ENCODE measurements at places on chromosomes 13 and 19. TPM values are rescaled to one million over a fixed set of nuclear protein-coding genes. Genes with fewer than 3 reads are reported as not detected.
A peak's percentile ranks its signal among the peaks of the same experiment; 100 is the strongest.

GRCh38 chr19:41376241-41376997, at the start of gene TMEM91:
TMEM91 (plus strand) TSS chr19:41376533; CDS start chr19:41378310, 1,777 bp downstream.
- DNase-seq, result peak; percentile 68

DNA sequence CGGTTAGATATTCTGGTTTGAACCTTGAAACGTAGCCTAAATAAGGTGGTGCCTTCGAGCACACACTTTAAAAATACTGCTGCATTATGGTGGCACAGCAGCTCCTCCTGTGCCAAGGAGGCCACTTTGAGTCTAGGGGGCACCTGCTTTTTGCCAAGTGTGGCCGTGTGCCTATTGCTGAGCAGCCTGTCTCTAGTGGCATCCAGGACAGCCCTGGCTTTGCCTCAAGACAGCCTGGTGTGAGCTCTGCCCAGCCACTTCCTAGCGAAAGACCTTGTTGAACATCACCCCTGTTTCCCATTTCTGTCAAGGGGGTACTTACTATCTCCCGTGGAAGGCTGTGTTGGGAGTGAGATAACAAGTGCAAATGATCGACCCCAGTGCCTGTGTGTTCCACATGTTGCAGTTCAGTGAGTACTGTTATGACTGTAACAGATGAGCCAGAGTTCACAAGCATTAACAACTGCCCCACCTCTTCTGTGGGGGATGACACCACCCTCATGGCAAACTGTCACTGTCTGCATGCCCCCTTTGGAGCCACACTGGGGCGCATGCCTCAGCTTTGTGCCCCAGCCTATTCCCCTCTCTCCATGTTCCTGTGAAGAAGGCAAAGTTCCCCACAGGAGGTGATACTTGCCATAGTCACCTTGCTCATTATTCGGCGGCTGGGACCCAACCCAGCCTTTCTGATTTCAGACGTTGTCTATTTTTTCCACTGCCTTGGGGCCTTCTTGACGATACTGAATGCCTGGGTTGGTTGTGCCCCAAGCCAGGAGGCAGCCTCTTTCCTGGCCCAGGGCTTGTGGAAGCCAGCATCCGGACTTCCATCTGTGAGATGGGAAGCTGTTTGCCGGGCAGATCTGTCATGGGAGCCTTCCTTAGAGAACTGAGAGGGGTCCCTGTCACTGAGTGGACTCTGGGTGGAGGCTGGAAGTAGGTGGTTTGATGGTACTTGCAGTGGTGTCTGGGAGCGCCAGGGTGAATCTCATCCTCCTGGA, 5.4 kb downstream of the GATAD2A start:
- no peak for DNase-seq

DNA sequence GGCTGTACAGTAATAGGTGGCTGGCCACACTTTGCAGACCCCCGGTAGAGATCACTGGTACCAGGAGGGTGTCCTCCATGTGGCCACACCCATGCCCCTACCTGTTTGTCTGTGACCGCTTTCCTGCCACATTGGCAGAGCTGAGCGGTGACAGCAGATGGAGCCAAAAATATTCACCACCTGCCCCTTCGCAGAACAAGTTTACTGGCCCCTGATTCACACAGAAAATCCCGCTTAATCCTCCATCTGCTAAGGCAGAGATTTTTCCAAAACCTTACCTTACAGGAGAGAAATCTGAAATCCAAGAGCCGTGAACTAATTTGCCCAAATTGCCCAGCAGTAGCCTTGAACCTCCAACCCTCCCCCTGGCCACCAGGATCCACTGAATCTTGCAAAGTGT, 52.1 kb downstream of the MYO9B start:
- no peak for DNase-seq

DNA sequence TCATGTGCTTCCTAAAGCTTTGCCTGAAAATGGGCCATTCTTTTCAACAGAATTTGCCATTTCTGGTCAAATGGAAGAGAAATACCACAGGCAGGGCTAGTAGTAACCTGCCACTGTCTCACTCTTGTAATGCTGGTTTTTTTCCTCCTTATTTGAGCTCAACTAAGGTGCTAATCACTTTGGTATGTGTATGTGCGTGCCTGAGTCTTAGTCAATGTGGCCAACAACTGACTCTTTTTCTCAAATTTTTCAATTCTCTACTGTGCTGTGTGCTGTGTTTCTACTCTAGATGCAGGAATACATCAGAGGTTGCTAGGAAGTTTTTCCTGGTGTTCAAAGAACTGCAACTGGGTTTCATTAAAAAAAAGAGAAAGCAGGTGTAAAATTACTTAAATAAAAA, 870.2 kb downstream of the EFNB2 start:
- DNase-seq, result no peak

DNA sequence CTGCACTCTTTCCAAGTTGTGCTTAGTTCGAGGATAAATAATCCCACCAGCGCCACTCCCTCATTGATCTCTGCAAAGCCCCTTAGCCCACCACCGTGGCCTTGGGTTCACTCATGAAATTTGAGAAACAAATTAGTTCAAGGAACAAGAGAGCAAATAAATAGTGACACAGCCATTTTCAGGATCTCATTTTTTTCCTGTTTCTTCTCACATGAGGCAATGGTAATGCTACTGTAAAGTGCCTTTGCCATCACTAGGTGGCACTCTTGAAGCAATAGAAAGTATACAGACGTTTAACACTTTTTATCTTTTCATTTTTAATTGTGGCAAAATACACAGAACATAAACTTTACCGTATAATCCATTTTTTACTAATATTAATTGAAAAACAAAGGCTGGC, 76.8 kb upstream of the ZNF835 start:
- peak; percentile 34 for DNase-seq

DNA sequence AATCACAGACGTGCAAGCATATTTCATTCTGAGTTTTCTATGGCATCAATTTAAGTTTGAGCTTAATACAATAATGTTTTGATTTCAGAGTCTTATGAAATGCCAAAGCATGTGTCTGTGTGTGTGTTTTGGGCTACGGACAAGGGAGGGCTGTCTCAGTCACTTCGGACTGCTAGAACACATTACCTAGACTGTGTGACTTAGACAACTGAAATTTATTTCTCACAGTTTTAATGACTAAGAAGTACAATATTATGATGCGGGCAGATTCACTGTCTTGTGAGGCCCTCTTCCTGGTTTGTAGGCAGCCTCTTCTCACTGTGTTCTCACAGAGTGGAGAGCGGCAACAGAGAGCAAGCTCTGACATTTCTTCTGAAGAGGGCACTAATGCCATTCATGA, 1202.0 kb downstream of the EFNB2 start:
- DNase-seq, result no peak

- no peak for DNase-seq
Observed at GRCh38 chr13:84126671-84127171, 244.4 kb upstream of the SLITRK1 start.

DNA sequence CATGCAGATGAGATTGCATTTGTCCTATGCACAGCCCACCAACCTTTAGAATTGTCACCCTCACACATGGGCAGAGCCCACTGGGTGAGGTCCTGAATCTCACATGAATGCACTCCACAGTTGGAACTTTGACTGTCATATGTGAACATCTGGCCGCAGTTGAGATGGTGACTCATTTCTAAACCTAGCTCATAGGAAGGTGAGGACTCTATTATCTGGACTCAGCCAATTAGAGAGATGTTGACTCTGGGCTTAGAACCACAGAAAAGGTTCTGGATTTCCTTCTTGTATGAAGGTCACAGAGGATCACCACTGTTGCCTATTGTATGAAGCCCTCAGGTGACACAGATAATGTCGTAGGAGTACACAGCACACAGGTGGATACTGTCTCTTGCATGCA, 25.6 kb upstream of the ZNF681 start:
- no peak for DNase-seq

DNA sequence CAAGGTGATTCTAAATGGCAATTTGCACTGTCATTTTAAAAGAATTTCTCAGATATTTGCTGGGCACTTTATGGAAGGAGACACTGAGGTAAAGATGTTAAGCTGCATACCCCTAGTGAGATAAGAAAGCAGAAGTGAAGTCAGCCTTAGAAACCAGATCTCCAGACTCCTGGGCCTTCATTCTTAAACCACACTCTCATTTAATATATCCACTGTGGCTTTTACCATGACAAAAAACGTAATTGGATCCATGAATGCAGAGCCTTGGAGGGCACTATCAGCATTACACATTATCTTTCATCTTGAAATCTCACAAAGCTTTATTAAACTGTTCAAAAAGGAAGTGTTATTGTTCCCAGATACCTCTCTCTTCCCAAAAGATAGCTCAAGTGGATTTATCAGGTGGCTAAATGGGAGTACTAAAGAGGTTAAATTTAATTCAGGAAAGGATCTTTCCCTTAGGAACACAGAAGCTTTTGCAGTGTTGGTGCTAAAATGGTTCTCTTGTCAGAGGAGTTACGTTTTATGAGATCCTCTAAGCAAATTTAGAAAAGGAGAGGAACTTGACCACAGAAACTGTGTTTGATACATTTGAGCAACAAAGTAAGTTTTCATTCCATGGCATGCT, 1060.4 kb downstream of the EFNB2 start:
- no peak for DNase-seq

- DNase-seq, result no peak
Observed at GRCh38 chr19:24074720-24075454, 12.1 kb upstream of the ZNF254 start.

- DNase-seq, result peak; percentile 81
Observed at GRCh38 chr13:101514695-101515275, 62.3 kb downstream of the ITGBL1 start.

DNA sequence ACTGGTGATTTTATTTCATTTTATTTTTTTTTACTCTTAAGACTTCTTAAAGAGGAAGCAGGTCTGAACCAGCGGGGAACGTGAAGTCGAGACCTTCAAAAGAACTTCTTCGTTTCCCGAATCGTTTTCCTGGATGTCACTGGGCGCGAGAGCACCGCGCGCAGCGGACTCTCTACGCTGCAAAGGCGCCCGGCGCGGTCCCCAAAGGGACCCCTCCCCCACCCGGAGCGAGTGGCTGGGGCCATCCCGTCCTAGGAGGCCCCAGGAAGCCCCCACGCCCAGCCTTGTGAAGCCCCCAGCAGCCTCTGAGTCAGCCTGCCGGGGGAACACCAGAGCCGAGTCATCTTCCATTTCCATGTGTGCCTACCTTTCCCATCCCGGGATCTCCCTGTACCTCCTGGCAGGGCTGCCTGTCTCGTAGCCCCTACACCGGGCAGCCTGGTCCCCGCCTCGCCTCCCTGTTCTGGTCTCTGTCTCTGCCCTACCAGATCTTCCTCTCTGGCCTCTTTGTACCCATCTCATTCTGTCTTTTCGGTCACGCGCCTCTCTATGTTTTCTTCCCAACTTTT, 608 bp downstream of the CD70 start:
- DNase-seq, result no peak

- DNase-seq, result no peak
Observed at GRCh38 chr13:40331802-40332201, 334.6 kb downstream of the FOXO1 start.

Gene FGF9
- not detected for total RNA-seq

Gene A1BG
- total RNA-seq, result 165 TPM

Gene SIGLEC5
- 2.1 TPM for total RNA-seq

Gene CXCL17
- total RNA-seq, result not detected

Gene ATP1A3
- total RNA-seq, result not detected

Gene ARHGEF18
- total RNA-seq, result 19.9 TPM

Gene C13orf42
- total RNA-seq, result not detected
